ENCODE measurements at places on chromosomes 5 and 9.

- DNase-seq = no peak
These were observed 38.2 kb downstream of the CPEB4 start for GRCh38 chr5:173926359-173926758.

DNA sequence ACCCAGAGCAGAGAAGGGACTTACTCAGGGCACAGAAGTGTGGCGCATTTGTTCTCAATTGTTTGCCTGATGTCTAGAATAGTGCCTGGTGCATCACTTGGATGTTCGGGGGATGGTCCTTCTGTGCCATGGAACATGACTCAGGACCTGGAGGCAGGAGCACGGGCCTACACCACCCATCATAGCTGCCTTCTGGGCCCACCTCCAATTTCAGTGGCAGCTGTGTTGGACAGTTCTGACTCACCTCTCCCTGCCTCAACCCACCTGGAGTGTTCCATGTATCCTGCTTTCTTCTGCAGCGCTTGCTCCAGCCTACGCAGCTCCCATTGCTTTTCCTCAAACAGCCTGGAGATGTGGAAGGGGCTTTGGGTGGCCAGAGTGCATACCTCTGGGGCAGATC lies 12.5 kb upstream of the CXCL14 start:
- no peak for DNase-seq

GRCh38 chr5:127936439-127936972 lies 147.1 kb upstream of the SLC12A2 start:
- no peak for DNase-seq

GRCh38 chr5:159106193-159106568 lies 6.5 kb upstream of the EBF1 start:
- no peak for DNase-seq

DNA sequence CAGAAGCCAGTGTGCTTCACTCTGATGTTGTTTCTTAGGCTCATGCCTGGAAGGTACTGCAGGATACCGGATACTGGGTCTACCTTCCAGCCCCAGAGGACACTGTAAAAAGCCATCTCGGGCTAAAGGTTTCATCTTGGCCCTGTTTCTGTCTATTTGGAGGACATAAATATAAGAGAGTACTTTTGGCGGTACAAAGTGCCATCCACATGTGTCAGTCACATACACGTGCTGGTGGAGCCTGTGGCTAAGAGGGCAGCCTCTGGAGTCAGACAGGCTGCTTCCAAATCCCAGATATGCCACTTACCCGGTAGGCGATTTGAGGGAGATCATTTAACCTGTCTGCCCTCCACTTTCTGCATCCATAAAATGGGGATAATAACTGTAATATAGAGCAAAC lies 160.4 kb downstream of the NR3C1 start:
- no peak for DNase-seq

DNA sequence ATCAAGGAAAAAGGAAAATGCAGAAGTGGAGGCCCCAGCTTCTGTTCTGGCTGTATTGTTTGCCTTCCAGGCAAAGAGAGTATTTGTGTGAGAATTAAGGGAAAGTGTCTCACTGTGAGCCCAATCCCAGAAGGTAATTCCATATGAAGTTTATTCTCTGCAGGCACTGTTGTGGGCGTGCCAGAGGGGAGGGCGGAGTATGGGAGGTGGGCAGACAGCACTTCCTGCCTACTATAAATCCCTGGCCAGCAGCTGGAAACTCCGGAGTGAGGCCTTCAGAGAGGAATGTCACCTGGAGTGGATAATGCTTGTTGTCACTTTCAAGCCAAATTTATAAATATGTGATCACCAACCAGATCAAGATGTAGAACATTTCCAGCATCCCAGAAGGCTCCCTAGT lies 209.5 kb downstream of the ARHGAP26 start:
- DNase-seq = no peak

GRCh38 chr5:36936309-36936708 lies 59.7 kb downstream of the NIPBL start:
- no peak for DNase-seq

DNA sequence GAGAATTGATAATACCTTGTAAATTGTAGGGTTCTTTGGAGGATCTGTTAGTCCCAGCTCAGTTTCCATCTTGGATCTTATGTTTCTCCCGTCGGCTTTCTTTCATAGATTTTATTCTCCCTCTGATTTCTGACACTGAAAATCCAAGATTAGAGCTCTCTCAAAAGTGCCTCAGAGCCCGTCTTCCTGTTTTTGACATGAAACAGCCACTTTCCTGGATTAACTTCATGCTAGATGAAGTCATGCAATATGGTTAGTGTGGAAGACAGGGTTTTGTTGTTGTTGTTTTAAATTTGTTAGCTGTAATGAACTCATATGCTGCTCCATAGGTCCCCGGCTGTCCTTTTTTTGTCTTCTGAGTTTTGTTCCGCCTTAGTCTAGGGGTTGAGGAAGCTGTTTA lies 51.6 kb upstream of the ZFR start:
- DNase-seq = no peak

DNA sequence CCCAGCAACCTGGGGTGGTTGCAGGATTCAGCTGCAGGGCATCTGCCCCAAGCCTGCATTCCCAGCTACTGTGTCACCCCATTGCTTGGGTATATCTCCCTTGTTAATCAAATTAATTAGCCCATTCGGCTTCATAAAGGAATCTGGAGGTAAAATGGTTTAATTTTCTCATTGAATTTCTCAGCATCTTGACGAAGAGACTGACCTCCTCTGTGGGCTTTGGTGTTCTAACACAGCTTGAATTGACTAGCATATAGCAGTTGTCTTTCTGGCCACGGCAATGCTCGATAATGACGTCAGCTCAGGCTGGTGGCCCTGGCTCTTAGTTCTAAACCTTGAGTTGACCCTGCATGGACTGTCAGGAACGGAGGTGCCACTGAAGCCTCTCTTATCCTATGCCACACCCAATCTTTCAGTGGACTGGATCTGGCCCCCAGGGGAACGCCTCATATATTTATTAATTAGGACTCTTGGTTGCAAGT lies 72.4 kb downstream of the MSX2 start:
- no peak for DNase-seq

GRCh38 chr5:96538808-96539250 lies 105.8 kb upstream of the PCSK1 start:
- no peak for DNase-seq

- DNase-seq = no peak
These were observed 23.1 kb downstream of the IER5L start for GRCh38 chr9:129154866-129155477.

GRCh38 chr5:125713109-125713805 lies 710.0 kb upstream of the GRAMD2B start:
- DNase-seq = no peak

Data from activated CD4-positive, CD25-positive, alpha-beta regulatory T cell treated with anti-CD3 and anti-CD28 coated beads, Interleukin-2, amount 50 U/mL, for 72 hours (primary cell).